ENCODE measurements at places on chromosomes 16 and 17.

- DNase-seq, result no peak
Measured at GRCh38 chr16:28107232-28107631, 43.7 kb upstream of the GSG1L start.

GRCh38 chr16:17414916-17415315 lies 55.8 kb downstream of the XYLT1 start:
- DNase-seq, result no peak

DNA sequence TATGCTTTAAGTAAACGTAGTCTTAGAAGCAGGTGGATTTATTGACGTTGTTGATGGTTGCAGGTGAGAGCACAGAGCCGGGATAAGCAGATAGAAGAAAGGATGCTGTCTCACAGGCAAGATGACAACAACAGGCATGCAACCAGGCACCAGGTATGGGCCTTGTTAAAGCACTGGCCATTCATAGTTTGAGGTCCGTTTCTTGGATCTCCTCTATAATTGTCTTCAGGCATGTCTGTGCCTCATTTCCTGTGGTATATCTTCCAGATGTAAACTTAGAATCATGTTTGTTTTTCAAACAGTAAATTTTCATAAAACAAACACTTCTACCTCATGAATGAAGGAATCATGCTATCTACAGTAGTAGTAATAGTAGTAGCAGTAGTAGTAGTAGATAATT lies 20.6 kb downstream of the KAT7 start:
- DNase-seq, result no peak

GRCh38 chr17:43800736-43801135 lies 20.5 kb downstream of the CFAP97D1 start:
- DNase-seq, result no peak

DNA sequence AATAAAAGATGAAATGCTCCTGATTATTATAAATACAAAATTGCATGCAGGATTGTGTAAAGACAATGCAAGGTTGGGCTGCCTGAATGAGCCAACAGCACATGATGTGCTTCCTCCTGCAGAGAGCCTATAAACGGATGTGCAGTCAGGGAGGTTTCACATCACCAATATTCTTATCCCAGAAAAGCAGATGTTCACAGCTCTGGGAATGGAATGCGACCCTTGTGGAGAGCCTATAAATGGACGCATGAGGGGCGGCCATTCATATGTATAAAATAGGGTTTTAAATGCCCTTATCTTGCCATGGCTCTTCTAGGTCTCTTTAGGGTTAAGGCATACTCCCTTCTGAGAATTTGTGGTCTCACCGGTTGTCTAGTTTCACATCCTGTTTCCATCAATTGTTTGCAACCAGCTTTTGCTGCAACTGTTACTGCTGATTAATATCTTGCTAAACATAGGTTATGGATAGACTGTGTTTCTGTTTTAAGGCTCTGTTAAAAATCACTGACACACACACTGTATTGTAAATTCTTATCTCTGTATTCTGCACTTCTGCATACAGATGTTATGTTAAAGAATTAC lies 31.9 kb downstream of the SLFN11 start:
- no peak for DNase-seq

DNA sequence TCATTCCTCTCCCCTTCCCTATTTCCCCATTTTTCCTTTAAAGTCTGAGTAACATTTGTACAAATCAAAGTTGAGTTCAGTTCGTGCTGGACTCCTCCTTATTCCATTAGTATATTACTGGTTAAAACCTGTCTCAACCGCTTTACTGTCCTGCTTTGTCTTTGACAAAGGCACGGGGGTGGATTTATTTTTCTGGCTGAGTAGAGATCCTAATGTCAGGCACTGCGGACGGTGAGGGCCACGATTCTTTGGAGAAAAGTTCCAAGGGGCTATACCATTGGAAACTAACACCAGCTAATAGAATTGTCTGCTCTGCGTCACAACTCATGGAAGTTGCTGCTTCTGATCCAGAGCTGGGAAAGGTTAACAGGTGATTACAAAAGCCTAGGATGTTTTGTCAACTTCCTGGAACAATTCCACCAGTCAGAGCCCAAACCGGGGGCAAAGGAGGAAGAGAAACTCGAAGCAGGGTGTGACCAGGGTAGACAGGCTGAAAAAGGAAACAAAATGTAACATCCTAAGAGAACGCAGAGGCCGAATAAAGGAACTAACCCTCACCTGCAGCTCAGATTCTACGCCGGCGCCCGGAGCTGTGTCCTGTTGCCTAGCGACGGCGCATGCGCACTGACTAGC lies 12.4 kb downstream of the TAT start:
- no peak for DNase-seq
